AG08395 (cell line): ENCODE measurements at places on chromosomes 7 and 10.

GRCh38 chr7:100190048-100190711 is 12.5 kb downstream of the STAG3 start:
- DNase-seq: peak; percentile 49

GRCh38 chr10:132389433-132390169 is 7.4 kb upstream of the PWWP2B start:
- DNase-seq: no peak

DNA sequence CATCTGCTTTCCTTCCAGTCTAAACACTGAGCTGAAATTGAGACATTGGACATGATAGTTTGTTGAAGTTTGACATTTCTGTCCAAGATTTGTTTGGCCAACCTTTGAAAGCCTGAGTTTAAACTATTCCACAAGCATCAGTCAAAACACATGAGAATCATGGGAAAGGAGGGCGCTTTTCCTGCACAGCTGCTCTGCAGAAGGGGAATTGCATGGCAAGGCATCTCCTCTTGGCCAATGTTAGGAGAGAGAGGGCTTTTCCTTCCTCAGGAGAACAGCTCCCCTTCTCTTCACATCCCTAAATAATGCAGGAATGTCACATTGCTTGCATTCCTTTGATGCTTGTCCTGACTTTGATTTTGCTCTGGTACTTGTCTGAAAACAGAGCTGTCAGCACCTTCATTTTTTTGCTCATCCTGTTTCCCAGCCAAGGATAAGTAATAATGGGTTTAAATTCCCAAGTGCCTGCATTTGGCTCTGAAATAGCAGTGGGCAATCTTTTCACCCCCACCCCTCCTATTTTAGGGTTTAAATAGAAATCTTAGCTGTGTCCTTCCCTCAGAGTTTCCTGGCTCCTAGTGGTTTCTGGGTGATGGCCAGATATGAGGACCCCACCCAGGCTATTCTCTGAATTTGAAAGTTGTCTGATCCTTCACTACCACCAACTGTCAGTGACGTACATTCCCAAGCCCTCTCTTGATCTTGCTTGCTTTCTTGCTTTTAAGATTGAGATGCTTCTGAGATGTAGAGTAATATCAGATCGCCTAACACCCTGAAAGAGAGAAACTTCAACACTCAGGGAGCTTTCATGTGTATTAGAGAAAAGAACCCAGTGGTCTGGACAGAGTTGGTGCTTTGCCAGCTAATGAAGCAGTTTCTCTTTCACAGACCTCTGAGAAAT is 75.2 kb upstream of the NPVF start:
- DNase-seq: no peak

- DNase-seq: no peak
Measured at GRCh38 chr10:112695539-112695938, 248.5 kb downstream of the VTI1A start.

DNA sequence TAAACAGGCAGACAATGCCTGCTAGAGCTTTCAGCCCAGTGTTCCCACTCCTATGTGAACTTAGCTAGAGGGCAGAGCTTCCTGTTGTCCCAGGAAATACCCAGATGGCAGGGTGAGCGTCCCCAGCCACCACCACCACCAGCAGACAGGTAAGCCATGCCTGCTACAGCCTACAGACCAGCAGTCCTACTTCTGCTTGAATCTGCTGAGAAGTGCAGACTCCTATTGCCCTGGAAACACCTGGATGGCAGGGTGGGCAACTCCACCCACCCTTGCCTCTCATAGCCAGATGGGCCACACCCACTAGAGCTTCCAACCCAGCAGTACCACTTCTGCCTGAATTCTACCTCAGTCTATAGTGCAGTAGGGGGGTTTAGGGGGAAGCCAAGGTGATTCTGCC is 64.4 kb downstream of the FBXL13 start:
- no peak for DNase-seq

DNA sequence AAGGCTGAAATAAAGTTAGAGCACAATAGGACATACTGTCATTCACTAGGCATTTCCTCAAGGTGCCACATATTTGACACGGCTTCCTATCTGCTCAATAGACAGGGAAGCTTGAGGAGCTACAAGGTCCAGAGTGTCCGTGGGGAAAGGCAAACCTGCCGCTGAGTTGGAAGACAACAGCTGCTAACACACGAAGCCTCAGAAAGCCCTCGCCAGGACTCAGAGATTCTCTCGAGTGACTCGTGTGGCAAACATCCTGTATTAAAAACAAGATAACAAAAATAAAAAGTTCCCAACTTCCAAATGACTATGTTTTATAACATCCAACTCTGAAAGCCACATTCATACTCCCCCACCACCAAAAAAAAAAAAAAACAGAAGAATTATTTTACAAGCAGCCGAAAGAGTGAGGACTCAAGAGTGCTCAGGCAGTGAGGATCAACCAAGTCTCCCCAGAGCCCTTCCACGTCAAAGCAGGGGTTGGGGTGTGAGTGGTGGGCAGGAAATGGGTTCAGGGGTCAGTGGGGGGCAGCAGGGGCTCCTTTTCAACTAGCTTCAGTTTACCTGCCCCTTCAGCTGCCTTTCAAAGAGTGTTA is 67.6 kb downstream of the STK17A start:
- peak; percentile 31 for DNase-seq

DNA sequence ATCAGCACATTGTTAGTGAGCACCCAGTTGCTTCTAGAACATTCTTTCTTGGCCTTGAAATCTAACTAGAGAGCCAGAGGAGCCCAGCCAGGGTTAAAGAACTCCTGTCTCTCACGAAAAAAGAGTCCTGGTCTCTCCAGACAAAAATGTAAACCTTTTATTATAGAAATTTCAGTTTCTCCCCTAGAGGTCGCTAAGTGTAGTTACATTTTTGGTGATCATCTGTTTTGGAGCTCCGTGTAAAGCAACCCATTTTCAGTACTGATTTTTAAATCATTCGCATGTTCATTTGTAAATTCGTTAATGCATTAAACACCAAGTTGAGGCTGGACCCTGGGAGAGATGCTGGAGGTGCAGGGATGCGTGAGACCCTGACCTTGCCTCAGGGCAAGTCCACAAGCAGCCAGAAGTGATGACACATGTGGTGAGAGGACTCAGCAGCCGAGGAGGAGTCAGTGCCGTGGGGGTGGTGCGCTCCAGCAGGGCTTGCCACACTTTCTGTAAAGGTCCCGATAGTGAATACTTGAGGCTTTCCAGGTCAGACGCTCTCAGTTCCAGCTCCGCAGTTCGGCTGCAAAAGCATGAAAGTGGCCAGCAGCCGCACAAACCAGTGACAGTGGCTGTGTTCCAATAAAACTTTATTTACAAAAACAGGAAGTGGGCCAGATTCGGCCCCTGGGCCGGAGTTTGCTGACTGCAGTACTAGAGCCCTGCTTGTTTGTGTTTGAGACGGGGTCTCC is 578.6 kb upstream of the FOXK1 start:
- DNase-seq: no peak

DNA sequence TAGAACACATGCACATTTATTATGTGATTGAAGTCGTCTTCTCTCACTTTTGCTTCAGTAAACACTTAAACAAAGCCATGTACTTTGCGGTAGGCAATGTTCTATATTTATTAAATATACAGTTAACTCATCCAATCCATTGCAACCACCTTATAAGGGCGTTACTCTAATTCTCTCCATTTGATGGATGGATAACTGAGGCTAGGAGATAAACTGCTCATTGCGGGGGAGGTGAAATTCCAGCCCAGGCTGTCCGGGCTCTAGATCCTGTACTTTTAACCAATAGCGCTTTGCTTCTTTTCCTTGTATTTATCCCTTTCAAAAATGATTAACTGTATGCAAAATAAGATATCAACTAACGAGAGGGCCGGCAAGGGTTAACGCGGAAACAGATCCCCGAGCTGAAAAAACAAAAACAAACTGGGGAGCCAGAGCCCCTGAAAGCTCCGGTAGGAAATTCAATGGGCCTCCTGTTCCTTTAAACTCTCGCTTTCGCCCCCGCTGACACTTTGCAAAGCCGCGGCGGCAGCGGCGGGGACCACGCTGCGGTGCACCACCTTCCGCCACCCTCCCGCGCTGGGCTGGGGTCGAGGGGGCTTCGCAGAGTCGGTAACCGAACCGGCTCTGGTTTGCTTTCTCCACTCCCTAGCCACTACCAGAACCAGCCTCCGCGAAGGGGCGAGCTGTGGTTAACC is 1.0 kb upstream of the PLXDC2 start:
- no peak for DNase-seq

DNA sequence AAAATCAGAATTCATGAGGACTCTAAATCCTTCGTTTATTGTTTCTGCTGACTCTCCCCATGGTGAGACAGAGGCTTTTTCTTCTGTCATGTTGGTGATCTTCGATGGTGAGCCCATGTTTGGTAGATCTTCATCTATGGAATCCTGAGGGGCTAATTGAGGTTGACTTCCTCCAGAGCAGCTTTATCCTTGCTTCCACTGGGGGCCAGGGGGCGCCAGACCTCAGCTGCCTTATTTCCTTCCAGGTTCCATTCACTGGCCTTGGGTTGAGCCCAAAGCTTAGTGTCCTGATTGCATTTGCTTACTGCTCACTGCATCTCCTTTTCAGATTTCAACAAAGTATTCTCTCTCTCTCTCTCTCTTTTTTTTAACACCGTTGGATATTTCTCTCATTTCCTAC is 80.7 kb downstream of the GCC1 start:
- DNase-seq: peak; percentile 35

GRCh38 chr10:131577178-131577555 is 265.6 kb upstream of the TCERG1L start:
- no peak for DNase-seq

GRCh38 chr7:156220701-156221100 is 408.4 kb upstream of the SHH start:
- no peak for DNase-seq

DNA sequence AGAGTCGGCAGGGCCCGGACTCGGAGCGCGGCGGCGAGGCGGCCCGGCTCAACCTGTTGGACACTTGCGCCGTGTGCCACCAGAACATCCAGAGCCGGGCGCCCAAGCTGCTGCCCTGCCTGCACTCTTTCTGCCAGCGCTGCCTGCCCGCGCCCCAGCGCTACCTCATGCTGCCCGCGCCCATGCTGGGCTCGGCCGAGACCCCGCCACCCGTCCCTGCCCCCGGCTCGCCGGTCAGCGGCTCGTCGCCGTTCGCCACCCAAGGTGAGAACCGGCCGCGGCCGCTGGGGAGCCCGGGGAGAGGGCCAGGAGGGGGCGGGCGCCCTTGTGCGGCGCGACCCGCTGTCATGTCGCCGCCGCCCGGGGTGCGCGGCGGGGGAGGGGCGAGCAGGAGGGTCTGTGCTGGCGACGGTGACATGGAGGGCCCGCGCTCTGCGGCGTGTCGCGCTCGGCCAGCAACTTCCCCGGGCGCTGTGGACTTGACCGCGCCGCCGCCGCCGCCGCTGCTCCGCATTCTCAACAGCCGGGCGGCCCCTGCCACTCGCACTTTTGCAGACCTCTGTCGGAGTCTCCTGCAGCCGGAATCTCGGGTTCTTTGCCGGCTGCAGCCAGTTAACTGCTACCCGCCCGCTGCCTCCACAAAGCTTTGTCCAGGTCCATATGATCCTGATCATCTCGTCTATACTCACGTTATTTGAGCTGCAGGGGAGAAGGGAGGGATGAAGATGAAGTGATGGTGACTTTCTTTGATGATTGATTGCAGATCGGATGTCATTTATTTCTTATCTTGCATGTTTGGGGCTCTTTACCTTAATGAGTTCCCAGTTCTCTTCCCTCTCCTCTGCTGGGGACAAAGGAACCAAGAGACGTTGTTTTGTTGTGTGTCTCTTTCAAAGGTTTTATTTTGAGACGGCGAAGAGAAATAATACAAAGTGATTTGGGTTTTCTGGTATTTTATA is 869 bp downstream of the TRIM24 start:
- peak; percentile 33 for DNase-seq

- DNase-seq: no peak
Measured at GRCh38 chr10:133128126-133129070, 31.6 kb upstream of the KNDC1 start.

GRCh38 chr7:103664577-103664976 is 218.6 kb upstream of the SLC26A5 start:
- no peak for DNase-seq

DNA sequence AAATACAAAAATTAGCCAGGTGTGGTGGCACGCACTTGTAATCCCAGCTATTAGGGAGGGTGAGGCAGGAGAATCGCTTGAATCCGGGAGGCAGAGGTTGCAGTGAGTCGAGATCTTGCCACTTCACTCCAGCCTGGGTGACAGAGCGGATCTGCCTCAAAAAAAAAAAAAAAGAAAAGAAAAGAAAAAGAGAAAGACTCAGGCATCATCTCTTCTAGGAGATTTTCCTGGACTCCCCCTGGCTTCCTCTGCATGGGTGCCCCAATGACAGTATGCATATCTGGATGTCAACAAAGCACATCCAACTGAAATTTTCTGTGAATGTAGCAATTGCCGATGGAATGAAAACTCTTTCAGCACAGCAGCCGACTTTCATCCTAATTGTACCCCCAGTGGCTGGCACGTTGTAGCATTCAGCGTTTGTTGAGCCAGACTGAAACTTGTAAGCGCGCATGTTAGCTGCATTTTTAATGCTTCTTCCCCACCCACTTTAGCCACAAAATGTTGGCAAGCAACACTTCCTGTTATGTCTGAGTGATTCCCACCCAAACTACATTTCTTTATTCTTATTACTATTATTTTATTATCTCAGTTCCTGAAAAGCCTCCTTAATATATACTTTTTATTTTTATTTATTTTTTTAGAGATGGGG is 70.2 kb downstream of the PRTFDC1 start:
- peak; percentile 54 for DNase-seq

DNA sequence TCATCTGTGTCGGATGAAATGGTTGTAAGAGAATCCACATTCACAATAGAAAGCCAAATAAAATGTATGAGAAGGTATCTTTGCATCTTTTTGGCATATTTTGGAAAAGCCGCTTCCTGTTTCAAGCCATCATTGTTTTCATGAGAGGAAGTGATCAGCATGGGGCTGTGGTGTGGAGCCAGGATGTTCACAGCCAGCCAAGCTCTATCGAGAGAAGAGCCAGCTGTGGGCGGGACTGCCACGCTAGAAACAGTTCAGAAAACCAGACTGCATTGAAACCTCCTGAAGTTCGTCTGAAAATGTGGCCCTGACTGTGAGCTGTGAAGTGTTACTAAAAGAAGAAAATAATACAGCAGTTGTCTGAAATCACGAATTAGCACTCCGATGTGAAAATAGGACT is 21.2 kb upstream of the NPS start:
- DNase-seq: no peak

DNA sequence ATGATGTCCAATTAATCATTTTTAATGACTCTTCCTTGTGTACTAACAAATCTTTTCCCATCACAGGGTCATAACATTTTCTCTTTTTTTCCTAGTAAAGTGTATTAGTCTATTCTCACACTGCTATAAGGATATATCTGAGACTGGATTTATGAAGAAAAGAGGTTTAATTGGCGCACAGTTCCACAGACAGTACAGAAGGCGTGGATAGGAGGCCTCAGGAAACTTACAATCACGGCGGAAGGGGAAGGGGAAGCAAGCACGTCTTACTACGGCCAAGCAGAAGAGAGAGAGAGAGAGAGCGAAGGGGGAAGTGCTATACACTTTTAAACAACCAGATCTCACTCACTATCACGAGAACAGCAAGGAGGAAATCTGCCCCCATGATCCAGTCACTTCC is 359.4 kb upstream of the NFE2L3 start:
- no peak for DNase-seq
